ENCODE measurements at places on chromosomes 12 and 14.

GRCh38 chr12:16807731-16808130, 201.8 kb upstream of the LMO3 start:
- no peak for DNase-seq

- DNase-seq, result no peak
Measured at GRCh38 chr12:123471374-123472068, 13.6 kb downstream of the SNRNP35 start.

DNA sequence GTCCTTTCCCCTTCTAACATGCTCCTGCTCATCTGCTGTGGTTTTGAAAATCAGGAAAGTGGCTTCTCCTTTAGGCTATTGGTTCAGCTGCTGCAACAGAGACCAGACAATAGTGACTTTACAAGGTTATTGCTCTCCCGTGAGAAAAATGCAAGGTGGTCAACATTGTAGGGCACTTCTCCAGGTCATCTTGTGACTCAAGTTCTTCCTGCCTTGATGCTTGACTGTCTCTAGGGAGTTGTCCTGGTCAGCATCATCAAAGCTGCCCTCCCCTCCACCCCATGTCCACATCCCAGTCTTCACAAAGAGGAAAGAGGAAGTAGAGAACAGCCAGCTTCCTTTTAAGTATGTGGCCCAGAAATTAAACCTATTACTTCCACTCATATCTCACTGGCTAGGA, 3.9 kb upstream of the TMEM63C start:
- no peak for DNase-seq

DNA sequence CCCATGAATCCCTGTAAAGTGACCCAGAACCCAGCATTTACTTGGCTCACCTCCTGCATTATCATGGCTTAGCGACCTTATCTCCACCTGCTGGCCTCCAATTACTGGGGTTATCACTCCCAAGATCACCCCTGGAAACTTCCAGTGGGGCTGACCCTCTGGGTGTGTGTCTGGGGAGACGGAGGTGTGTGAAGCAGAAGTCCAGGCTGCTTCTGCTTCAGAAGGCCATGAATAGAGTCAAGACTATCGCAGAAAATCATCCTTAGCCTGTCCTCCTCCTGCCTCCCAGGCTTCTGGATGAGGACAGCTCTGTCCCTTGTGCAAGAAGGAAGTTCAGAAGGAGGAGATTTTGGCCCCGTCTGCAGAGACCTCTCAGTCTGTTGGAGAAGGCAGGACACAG, 408 bp upstream of the KRT72 start:
- no peak for DNase-seq

DNA sequence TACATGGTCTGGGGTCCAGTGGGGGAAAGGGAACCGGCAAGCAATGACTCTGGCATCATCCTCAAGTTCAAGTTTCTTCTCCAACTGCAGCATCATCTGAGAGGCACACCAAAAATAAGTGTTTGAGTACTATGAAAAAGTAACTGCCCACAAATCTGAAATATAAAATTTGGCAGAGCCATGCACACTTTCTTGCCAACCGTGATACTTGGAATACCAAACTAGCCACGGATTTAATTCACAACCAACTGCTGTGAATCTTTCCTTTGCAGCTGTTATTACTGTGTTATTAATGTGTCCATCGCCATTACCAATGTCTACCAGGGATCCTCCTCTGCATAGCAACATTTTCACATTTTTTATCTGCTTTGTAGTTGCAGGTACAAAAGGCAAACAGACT, 74.6 kb downstream of the GXYLT1 start:
- DNase-seq, result no peak

- no peak for DNase-seq
Measured at GRCh38 chr12:97061171-97061570, 154.1 kb downstream of the NEDD1 start.

DNA sequence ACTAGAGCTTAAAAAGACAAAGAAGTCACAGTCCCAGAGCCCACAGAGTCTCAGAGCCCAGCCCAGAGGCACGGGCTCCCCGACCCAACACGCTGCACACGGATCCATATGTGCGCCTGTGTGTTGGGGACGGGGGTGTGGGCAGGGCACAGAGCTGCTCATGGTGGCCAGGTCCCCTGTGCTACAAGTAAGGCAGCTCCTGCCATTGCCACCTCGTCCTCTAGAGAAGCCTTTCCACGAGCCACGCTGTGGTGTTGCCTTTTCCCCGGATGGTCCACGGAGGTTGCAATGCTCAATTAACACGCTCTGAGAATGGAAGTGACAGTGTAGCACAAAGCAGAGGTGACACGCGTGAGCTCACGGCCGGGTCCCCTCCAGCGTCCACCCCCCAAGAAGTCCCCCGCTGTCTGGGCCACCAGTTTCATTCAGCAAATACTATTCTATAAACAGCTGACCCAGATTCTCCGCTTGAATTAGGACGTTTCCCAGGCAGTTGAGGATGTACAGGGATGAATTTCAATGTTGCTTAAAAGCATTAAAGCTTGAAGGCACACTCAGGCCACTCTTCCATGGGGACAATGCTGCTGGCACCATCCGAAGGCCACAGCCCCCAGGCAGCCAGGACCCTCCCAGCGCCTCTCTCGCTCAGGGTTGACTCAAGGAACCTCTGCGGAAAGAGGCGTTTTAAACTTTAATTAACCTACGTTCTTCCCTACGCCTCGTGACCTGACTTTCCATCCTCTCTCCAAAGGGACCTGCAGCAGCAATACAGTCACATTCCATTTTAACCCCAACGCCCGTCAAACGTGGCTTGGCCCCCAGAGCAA, 22.7 kb upstream of the EIF5 start:
- no peak for DNase-seq

GRCh38 chr12:3912863-3913262, 39.7 kb upstream of the PARP11 start:
- no peak for DNase-seq

DNA sequence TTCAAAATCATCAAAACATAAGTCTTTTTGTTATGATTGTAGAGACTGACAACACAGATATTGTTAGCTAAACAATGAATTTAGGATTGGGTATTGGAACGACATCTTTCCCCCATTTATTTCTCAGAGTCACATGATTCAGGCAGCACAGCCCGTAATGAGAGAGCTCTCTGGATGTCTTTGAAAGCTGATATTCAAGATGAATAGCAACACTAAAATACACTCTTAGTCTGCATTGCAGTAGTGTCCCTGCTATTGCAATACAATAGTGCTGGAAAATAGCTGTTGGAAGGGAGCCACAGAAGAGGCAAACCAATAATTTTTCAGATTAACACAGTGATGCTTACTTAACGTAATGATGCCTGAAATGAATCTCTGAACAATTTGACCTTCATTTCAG, 9.9 kb downstream of the GTSF1 start:
- no peak for DNase-seq

GRCh38 chr12:104154286-104154685, 16.3 kb upstream of the NFYB start:
- DNase-seq, result no peak

DNA sequence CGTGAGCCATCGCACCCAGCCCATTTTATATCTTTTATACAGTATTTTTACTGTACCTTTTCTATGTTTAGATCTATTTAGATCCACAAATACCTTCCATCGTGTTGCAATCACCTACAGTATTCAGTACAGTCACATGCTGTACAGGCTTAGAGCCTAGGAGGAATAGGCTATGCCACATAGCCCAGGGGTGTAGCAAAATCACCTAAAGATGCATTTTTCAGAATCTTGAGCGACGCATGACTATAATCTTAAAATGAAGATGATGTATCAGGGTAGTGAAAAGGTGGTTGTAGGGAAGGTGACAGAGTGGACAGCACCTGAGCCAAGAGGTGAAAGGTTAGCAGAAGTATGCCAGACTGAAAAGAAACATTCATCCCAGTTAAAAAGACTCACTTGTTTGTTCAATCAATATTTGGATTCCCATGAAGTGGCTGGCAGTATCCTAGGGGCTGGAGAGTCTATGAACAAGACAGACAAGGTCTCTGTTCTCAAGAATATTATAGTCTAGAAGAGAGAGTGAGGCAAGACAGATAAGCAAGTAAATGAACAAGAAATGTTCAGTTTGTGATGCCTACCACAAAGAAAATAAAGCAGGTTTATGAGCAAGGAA, 3.6 kb downstream of the SPRING1 start:
- DNase-seq, result no peak

DNA sequence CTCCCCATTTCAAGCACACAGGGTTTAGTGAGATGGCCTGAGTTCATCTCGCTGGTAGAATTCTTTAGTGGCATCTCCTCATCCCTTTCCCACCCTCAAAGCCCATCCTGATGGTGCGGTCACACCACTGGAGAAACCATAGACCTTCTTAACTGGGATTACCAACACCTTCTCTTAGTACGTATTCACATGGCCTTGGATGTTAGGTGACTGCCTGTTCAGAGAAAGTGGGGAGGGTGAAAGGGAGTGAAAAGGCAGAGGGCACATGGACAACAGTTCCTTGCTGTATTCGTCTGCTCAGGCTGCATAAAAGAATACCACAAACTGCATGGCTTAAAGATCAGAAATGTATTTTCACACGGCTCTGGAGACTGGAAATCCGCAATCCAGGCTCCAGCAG, 306.1 kb downstream of the ZFP36L1 start:
- no peak for DNase-seq

DNA sequence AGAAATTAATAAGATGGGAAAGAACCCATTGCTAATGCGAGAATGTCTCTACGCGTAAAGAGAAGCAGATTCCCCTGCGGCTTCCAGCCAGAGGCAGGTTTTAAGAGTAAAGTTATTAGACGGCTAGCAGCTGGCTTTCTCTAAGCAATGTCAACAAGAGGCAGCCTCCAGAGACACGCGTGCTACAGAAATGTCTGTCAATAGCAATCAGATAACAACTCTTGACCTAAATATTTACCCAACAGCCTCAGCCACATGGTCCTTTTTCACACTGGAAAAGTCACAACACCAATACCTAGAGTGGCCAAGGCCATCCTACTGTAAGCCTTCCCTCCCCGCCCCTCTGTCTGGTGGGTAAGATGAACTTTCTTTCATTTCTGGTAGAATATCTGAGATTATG, 146.0 kb upstream of the SFSWAP start:
- DNase-seq, result no peak

DNA sequence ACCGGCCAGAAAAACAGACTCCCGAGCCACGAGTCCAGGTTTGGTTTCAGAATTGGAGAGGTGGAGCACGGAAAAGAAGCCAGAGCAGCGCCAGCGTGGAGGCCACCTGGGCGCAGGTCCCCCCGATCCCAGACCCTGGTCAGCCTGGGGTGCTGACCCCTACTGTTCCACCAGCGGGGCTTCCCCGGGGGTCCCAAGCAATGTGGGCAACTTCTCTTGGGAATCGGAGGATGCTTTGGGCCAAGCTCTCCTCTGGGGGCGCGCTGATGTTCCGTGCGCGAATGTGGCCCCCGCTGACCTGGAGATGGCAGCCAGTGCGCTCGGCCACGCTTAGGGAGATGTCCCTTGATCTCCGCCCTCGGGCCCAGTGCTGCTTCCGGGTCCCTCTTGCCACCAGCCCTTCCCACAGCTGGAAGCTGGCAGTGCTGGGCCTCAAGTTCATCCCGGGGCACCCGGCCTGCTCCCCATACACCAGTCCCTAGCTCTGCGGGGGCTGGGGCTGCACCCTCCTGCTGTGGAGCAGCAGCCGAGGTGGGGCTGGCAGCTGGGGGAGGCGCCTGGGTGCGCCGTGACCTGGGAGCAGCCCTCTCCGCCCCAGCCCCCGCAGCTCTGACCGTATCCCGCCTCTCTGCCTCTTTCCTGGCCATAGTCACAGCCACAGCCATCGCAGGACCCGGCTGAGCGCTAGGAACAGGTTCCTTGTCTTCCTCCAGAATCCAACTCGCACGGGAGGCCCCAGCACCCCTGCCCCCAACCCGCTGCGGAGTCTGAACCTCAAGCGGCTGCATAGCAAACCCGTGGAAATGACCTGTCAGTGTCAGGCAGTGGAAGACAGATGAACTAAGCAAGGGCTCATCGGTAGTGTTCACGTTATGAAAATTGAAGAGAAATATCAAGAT, 91.2 kb downstream of the RCOR1 start:
- DNase-seq, result no peak

GRCh38 chr12:30794591-30795409, 40.0 kb upstream of the CAPRIN2 start:
- DNase-seq, result no peak

DNA sequence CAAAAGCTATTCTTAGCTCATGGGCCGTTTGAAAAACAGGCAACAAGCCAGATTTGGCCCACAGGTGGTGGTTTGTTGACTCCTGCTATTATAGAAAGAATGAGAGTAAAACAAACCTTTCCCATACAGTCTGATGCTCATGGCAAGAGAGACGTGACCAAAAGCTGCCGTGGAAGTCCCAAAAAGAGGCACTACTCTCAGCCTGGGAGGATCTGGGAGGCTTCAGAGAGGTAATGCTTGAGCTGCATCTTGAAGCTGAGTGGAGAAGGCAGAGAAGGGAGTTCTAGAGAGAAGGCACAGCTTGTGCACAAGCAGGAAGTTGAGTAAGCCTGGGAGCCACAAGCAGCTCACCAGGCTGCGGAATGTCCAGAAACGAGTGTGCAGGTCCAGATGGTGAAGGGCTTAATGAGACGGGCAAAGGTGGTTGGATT, 9.6 kb downstream of the PLXNC1 start:
- DNase-seq, result no peak

DNA sequence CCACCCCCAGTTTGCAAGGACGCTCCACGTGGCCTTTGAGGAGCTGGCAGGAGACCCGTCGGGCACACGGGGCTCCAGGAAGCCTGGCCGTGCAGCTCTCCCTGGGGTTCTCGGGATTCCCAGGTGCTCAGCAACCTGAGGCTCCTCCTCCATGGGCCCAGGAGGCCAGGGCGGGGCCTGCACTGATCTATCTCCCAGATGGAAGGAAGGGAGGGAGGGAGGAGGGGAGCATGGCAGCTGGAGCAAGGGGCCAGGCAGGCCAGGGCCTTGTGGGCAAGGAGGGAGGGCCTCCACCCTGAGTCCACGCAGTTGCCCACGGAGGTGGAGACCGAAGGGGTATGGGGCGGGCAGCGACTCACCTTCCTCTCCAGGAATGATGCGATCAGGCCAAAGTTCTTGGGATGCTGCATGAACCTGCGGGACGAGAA, 127.3 kb downstream of the RFLNA start:
- no peak for DNase-seq

- DNase-seq, result no peak
Measured at GRCh38 chr14:72049462-72049861, 117.2 kb downstream of the RGS6 start.

DNA sequence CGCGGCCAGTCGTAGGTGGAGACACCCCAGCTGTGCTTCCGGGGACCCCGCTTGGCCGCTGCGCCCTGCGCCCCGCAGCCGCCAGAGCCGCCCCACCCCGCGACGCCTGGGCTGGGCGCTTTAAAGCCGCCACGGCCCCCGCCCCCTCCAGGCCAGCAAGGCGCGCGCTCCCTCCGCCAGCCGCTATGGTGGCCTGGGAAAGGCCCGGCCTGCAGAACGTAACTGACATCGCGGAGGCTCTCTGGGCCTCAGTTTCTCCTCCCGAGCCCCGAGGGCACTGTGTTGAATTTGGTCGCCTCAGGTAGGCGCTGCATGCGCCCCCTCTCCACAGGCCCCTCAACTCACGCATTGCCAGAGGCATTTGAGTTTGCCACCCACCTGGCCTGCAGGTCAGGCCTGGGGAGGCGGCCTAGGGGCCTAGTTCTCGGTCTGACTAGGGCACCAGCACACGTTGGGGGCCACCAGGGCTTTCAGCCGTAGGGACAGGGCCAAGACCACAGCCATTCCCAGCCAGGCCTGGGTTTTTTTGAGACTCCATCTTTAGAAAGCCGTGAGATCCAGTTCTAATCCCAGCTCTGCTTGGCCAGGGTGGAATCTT, at the start of gene NGB:
NGB (minus strand) TSS at position 94 of the 598 bp plus-strand sequence. CDS start 269 bp downstream, outside the sequence.
- DNase-seq, result no peak

- no peak for DNase-seq
Measured at GRCh38 chr12:63816031-63816430, 28.5 kb upstream of the SRGAP1 start.

- DNase-seq, result no peak
Measured at GRCh38 chr12:89040146-89040964, 311.9 kb downstream of the DUSP6 start.

- no peak for DNase-seq
Measured at GRCh38 chr12:123040106-123040505, 59.6 kb downstream of the ARL6IP4 start.

Data from NK-92 treated with Interleukin-12 subunit alpha and Interleukin-12 subunit beta, amount 100 ng/mL, for 24 hours (cell line).